ENCODE measurements at places on chromosomes 2 and 18.

GRCh38 chr2:178256382-178257042 lies 62.2 kb downstream of the OSBPL6 start:
- DNase-seq: no peak

- DNase-seq: no peak
Observed at GRCh38 chr2:42438685-42439084, 55.1 kb downstream of the KCNG3 start.

DNA sequence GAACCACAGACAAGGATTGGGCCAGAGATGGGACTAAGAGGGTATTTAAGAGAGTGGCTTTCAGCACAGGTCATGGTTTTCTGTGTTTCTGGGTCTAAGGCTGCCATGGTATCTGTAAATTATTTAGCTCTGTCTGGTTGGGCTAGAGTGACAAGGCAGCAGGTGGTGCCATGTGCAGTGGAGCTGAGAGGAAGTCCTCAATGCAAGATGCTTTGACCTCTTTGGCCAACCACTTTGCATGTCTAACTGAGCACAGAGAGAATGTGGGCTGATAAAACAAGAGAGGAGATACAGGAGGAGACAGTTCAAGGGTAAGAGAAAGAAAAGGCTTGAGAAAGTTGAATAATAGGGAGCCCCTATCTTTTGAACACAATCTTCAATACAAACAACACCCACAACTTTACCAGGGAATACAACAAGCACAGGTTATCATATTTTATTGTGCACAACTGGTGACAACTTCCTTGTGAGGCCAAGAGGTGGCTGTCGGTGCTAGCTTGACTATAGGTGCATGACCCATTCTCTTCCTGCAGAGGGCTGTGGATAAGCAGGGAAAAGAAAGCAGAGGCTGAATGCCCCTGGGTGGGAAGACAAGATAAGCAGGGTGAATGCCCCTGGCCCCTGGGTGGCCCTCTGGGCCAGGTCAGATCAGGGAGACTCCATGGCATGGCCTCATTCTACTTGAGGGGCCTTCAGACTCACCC lies 12.3 kb downstream of the FLACC1 start:
- DNase-seq: peak; percentile 36

GRCh38 chr2:56613920-56614319 lies 430.1 kb downstream of the CCDC85A start:
- DNase-seq: no peak

- peak; percentile 31 for DNase-seq
Observed at GRCh38 chr18:250685-251084, 17.2 kb downstream of the THOC1 start.

DNA sequence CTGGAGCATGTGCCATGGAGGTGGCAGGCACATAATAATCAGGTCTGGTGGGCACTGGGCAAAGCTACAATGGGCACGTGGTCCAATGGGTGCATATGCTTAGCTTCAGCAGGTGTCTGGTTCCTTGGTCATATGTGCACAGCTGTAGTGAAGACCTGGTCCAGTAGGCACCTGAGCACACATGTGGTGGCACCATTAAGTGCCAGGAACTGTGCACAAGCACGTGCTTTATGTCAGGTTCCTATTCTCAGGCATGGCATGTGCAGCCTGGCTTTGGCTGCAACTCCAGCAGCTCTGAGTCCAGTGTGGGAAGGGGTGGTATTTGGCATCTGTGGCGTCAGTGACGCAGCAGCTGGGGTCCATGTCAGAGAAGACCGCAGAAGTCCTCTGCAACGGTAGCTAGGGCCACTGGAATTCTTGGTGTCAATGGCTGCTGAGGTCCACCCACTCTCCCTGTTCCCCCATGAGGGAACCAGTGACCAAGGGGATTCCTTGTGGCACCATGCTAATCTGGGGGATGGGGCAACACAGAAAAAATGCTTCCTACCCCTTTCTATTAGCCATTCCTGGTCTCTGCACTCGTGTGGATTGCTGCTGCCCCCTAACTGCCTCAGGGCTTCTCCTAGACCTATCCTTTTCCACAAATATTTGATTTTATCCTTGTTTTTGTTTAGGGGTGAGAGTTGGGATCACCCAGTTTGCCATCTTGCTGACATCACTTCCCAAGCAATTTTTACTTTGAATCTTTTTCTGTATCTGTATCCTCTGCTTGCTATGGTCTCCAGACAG lies 262.9 kb upstream of the MAP2 start:
- DNase-seq: no peak

GRCh38 chr2:180980943-180981911 lies 822 bp downstream of the UBE2E3 start:
- DNase-seq: peak; percentile 14

- no peak for DNase-seq
Observed at GRCh38 chr2:203869223-203870042, 1.9 kb downstream of the CTLA4 start.

DNA sequence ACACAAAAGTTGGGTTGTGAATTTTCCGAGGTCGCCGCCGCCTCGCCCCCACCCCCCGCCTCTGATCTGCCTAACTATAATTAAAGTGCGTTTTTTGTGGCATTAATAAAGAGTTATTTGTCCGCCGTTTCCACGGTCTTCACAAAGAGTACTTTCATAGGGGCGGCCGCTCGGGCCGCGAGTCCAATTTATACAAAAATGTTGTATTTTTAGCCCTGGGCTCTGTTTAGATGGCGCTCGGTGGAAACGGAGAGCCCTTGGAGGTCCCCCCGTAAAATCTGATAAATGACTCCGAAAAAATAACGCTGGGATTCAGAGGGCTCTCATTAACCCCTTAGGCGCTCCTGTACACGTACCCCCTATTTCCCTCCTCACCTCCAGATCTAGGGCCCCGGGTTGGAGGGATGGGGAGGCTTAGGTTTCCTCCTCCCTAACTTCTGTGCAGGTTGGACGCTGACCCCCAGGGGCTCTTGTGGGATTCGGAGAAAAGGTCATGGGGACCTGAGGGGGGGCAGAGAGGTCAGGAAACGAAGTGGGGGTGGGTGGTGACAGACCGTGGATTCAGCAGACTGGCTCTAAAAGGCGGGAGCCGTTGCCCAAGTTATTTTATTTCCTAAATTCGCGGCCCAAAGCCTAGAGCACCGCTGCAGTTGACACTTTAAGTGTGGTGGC lies 1.9 kb downstream of the CYP26B1 start:
- DNase-seq: peak; percentile 7

Data from WERI-Rb-1 (cell line).